ENCODE measurements at places on chromosomes 4 and X.

DNA sequence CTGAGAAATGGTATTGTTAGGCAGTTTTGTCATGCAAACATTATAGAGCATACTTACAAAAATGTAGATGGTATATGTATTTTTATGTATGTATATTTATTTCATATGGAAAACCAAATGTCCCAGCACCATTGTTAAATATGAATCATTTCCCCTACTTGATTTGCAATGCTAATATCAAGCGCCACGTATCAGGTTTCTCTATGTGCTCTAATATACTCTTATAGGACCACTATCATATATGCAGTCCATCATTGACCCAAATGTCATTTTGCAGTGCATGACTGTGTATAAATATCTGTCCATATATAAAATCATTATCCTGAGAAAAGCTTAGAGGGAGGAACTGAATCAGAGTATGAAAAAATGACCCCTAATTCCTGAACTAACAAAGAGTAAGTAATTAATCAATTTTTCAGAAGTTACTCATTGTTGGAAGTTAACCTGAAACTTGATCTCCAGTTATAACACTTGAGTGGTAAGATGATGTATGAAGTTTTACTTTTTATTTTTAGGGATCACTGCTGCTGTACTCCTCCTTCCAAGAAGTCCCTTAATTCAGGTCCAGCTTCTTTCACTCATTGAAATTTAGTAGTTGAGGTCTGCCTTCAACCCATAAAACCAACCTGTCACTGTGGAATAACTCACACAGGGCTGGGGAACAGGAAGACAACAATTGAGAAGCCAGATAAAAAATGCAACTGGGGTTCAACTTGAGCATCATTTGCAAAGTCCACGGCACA lies 134.8 kb upstream of the LDB2 start:
- no peak for DNase-seq

GRCh38 chrX:113747274-113747973 lies 836.5 kb upstream of the HTR2C start:
- no peak for DNase-seq

DNA sequence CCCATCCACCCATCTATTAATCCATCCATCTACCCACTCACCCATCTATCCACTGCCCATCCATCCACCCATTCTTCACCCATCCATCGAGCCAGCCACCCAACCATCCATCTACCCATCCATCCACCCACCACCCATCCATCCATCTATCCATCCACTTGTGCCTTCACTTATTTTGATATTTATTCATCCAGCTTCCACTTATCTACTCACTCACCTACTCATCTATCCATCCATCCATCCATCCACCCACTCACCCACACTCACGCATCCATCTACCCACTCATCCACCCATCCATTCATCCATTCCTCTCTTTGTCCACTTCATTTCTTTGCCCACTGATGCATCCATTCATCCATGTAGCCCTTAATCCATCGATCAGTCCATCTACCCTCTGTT lies 72.9 kb upstream of the AFAP1 start:
- DNase-seq = no peak

DNA sequence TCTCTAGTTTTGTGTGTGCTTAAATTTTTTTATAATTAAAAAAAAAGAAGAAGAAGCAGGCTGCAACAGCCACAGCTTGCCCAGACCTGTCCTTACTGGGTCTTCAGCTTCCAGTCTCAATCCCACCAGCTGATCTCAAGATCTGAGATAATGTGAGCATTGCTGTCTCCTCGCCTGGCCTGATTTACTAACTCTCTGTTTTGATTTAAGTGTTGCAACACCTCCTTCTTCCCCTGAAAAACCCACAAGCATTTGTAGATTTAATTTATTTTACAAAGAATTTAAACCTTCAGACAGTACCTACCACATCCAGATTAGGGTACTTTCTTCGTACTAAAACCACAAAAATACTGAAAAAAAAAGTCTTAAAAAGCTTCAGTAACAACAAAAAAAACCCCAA lies 38.0 kb downstream of the FAM241A start:
- DNase-seq = no peak

DNA sequence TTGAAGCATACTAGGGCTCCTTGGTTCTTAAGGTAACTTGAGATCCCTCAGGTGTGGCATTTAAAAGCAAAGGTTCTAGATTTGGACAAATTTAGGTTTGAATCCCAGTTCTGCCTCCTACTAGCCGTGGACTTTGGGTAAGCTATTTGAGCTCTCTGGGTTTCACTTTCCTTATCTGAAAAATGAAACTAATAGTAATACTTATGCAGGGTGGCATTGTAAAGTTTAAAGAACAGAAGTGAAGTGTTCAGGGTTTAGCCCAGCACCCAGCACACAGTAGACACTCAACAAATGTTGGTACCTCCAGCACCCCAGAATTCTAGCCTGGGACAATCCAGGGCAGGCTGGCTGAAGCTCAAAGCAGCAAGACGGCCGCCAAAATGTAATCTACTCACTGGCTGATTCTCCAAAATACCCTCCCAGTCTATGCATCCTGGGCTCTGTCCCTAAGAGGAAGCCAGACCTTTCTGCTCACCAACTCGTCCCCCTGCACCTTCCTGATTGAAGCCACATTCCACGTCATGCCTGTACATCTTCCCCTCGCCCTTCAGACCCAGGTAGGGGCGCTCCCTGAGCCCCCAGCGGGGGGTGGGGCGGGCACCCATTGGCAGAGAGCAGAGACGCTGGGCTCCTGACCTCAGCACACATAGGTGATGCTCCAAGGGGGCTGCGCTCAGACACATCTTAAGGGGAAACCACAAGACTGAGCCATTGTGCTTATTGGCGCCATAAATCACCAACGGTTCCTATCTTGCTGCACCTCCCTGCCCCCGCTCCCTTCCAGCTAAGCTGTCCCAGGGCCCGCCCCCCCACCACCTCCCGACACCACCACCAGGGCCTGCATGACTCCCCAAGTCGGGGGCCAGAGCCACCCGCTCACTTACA lies 160.6 kb downstream of the BCOR start:
- DNase-seq = no peak

GRCh38 chrX:119646515-119646914 lies 40.3 kb upstream of the NKRF start:
- no peak for DNase-seq

DNA sequence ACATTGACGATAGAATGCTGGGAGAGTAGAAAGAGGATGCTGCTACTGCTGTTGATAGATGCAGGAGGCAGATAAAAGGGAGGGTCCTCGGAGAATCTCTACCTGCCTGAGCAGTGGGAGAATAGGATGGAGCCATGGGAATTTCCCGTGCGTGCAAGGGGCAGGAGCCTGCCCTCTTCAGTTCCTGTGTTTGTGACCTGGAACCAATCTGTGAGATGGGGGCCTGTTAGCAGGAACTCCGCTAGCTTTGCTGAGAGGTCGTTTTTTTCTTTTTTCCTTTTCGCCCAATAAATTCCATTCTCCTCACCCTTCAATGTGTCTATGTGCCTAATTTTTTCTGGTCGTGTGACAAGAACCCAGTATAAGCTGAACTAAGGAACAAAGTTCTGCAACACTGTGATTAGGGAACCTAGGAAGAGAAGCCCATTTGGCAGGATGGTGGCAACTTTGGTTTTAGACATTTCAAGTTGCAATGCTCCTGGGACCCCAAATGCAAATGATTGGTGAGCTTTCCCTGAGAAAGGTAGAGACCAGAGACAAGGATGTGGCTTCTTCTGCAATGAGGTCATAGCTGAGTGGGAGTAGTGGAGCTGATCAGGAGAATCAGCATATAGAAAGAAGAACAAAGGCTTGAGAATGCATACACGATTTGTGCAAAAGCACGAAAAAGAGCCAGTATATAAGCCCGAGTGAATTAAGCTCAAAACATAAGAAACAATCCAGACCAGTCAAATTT lies 23.9 kb downstream of the SLC39A8 start:
- DNase-seq = no peak

DNA sequence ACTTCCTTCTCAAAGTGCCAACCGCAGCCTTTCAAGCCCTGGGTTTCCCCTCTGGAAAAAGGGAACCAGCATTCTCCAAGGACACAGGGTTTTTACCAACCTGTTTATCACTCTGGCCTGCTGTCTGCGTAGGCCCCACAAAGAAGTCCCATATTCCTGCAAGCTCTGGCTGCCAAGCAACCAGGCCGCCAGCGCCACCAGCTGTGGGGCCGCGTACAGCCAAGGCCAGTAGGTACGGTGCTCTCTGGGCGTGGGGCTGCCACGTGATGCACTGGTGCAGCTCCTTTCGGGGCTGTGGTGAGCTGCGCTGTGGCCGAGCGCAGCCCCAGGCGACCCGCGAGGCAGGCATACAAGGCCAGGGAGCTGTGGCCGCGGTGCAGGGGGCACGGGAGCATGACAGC lies 22.1 kb downstream of the LUZP4 start:
- no peak for DNase-seq

DNA sequence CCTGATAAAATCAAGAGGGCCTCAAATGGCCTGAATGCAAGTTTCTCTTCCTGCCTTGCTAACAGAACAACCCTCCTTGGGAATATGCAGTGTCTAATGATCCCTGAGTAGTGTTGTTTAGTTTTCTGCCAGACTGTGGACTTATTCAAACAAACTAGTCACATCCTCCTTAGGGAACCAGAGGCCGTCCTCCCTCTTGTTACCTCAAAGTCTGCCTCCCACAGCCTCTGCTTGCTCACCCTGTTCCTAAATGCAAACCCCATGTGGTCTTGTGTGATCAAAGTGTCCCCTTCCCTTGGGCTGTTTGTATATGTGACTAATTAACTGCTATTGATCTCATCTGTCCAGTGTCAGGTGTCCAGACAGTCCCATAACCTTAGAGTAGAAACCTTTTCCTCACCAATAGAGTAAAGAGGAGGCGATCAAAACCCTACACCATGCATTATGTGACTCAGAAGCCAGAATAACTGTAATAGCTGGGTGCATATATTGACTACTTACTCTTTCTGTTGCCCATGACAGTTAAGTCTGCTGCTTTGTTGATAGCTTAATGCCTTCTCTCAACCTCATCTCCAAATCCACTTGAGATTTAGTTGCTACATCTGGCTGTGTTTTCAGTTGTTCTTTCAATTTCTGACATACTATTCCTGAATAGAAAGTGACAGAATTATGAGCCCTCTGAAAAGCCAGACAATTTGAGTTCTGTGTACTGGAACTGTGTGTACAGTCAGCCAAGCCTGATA lies 473.0 kb upstream of the NWD2 start:
- no peak for DNase-seq

DNA sequence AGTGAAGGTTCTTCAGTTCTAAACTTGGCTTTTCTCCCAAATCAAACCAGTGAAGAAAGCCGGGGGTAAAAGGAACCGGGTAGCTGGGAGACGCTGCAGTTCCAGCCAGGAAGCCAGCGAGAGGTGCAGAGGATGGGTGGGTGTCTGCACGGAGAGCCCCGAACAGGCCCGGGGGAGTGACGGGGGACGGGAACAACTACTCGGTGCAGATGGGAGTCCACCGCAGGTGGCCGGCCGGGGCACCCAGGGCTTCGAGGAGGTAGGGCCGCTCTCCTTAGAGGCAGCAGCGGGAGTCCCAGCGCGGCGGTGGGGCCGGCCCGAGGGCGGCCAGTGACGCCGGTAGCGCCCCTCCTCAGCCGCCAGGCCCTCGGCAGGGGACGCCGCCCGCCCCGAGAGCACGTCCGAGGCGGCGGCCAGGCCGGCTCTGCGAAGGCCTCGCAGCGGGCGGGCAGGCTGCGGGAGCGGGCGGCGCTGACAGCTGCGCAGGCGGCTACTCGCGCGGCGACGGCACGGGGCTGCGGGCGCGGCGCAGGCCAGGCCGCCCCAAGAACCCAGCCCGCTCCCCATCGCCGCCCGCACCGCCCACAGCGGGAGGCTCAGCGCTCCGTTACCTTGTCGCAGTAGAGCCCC lies 449 bp downstream of the FBXL5 start:
- DNase-seq = no peak

DNA sequence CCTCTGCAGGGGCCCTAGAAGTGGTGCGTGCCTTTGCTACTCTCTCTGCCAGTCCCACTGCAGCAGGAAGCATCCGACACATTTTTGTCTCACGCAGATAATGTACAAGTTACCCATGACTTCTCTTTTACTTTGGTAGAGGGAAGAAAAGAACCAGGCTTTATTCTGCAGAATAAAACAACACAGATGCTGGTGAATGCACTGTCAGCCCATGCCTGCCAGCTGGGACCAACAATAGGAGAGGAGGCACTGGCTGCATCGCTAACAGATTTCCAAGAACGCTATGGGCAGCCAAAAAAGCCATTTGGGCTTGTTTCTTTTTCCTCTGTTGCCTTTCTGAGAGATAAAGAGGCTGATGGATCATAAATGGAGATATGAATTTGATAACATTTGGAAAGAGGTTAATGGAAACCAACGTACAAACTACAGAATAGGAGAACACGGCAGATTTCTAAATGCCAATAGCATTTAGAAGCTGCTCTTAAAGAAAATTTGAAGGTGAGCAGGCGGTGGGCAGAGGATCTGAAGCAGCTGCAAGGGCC lies 47.5 kb upstream of the IGFBP7 start:
- DNase-seq = no peak

DNA sequence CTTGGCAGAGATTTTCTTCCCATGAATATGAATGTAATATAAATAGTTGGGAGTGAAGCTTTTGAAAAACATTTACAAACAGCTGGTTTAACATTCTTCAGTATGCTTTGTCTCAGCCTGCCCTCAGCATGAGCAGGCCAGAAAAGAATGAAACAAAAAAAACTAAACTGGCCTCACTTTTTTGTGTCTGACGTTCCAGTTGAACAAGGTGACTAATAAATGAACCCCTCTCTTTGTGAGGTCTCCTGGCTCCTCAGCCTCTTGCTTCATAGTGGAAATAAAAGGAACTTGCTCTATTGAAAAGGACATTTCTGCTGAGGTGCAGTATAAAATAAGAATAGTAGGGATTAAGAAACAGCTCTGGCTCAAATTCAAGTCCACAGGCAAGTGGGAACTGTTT lies 9.4 kb downstream of the CHST7 start:
- no peak for DNase-seq

DNA sequence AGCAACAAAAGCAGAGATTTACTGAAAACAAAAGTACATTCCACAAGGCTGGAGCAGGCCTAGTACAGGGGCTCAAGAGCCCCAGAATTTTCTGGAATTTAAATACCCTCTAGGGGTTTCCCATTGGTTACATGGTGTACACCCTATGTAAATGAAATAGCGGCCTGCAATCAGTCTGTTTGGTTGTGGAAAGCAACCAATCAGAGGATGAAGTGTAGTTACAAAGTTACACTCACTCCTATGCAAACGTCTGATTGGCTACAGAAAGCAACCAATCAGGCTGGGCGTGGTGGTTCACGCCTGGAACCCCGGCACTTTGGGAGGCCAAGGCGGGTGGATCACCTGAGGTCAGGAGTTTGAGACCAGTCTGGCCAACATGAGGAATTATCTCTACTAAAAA lies 13.8 kb upstream of the TXLNG start:
- no peak for DNase-seq

DNA sequence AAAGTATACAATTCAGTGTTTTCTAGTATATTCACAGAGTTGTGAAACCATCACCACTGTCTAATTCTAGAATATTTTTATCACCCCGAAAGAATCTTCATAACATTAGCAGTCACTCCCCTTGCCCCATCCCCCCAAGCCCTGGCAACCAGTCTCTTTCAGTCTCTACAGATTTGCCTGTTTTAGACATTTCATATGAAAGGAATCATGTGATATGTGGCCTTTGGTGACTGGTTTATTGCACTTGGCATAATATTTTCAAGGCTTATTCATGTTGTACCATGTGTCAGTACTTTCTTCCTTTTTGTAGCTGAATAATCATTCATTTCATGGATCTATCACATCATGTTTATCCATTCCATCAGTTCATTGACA lies 371.7 kb downstream of the AFF2 start:
- no peak for DNase-seq

GRCh38 chrX:68983004-68983857 lies 154.4 kb downstream of the EFNB1 start:
- DNase-seq = no peak

- no peak for DNase-seq
Observed at GRCh38 chr4:155085843-155086530, 122.4 kb upstream of the NPY2R start.

GRCh38 chr4:152508386-152508785 lies 27.5 kb downstream of the FBXW7 start:
- no peak for DNase-seq
